ENCODE measurements at places on chromosomes 11 and 22. TPM values are rescaled to one million over a fixed set of nuclear protein-coding genes. Genes with fewer than 3 reads are reported as not detected.

The RIMBP3B gene
- total RNA-seq: 12.1 TPM

GRCh38 chr11:114172871-114173444, 113.4 kb downstream of the ZBTB16 start:
- no peak for DNase-seq

DNA sequence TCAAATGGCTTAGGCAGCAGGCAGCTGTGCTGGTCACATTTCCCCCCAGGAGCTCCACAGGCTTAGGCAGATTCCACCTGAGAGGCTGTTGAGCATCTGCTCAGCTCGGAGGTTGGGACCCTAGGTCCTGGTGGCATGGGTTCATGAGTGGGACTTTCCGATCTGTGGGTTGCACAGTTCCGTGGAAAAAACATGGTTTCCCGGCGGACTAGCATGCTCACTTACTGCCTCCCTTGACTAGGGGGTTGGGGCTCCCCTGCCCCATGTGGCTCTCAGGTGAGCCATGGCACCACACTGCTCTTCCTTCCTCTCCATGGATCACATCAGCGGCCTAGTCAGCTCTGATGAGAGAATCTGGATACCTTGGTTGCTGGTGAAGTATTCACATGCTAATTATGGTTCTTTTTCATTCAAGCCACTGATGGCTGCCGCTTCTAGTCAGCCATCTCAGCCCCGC, 685.1 kb downstream of the METTL15 start:
- DNase-seq: no peak

The P2RY6 gene
- 0.25 TPM for total RNA-seq

GRCh38 chr11:96197103-96197502, 145.9 kb downstream of the MAML2 start:
- DNase-seq: no peak

The LRP4 gene
- total RNA-seq: 8.1 TPM

The POU2AF2 gene
- 5.2 TPM for total RNA-seq

DNA sequence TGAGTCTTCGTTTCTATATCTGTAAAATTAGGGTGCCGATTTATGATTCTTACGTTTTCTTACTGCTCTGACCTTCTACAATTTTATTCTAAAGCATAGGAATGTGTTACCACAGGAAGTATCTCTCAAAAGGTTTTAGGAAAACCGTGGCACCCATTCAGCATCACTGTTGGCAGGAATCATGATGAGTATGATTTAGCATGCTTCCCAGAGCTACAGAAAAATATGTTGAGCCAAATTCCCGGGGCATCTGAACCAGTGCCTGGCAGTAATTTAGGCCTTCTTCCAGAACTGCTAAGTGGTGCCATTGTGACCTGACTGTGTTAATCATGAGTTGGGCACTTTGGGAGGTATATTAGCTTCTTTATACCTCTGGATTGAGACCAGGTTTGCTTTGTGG, 605.0 kb upstream of the RAG2 start:
- no peak for DNase-seq

The SULT4A1 gene
- total RNA-seq: 10.3 TPM

The MPEG1 gene
- 0.87 TPM for total RNA-seq

DNA sequence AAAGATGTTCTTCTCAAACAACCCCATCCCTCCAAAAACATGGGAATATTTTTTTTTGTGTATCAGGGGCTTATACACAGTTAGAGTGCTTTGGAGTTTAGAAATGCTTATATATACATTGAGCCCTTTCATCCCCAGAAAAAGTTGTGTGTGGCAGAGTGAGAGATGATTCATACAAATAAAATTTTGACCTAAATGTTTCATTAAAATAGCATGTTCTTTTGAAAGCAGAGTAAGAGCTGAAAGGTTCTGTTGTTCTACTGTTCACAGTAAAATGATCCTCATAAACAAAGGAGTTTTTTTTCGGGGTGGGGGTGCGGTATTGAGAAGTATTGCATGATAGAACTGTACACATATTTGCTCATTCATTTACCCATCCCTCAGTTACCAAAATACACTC, 512.4 kb downstream of the DLG2 start:
- DNase-seq: no peak

DNA sequence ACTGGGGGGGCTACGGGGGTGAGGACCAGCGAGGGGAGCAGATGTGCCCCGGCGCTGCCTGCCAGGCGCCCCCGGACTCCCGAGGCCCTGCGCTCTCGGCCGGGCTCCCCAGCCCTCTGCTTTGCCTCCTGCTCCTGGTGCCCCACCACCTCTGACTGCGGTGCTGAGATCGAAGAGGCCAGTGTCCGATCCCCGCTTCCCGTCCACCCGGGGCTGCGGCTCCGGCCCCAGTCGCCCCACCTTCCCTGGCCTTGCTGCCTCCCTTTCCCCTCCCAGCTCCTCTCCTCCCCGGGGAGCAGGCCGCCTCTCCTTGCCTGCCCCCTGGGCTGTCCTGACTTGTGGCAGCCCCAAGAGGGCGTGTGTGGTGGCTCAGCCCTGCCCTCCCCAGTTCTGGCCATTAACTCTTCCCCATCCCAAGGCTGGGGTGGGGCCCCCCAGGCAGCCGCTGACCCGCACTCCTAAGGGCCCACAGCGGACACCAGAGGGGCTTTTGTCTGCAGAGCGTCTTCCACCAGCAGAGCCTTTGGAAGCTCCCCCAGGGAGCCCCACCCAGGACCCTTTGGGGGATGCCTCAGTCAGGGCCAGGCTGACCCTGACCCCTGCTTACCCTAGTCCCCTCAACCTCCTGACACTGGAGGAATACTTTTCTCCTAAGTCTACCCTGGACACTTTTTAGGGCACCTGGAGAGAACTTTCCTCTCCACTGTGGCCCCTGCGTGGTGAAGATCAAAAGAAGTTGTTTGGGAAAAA, 16.6 kb downstream of the RTN4RL2 start:
- DNase-seq: peak; percentile 39

DNA sequence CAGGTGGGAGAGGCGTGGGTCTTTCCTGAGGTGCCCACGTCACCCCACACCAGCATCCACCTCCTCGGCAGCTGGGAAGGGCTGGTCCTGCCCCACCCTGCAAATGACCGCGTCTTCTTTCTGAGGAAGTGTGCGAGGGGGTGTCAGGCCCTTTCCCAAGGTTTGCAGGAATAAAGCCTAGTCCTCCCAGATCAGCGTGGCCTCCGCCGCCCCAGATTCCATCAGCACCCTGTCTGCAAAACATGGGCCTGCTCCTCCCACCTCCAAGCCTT, 14.4 kb upstream of the SLC39A13 start:
- DNase-seq: no peak

- no peak for DNase-seq
These were observed 45.6 kb upstream of the RRM1 start for GRCh38 chr11:4049006-4049405.

GRCh38 chr22:19802894-19803735, 42.5 kb downstream of the TBX1 start:
- no peak for DNase-seq

The IGLL1 gene
- 24.6 TPM for total RNA-seq

The CELSR1 gene
- total RNA-seq: 21.5 TPM

GRCh38 chr11:17183836-17184235, 23.9 kb downstream of the PIK3C2A start:
- no peak for DNase-seq

The MUC2 gene
- total RNA-seq: 0.47 TPM

DNA sequence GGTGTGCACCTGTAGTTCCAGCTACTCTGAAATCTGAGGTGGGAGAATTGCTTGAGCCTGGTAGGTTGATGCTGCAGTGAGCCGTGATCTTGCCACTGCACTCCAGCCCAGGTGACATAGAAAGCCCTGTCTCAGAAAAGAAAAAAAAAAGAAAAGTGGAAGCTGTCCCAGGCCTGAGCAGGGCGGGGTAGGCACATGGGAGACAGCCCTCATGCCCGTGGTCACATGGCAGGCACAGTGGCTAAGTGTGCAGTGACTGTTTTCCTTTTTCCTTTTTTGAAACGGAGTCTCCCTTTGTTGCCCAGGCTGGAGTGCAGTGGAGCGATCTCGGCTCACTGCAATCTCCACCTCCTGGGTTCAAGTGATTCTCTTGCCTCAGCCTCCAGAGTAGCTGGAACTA, 7.8 kb downstream of the OTUB1 start:
- no peak for DNase-seq

GRCh38 chr11:62025487-62026105, 58.2 kb upstream of the FTH1 start:
- DNase-seq: peak; percentile 57

DNA sequence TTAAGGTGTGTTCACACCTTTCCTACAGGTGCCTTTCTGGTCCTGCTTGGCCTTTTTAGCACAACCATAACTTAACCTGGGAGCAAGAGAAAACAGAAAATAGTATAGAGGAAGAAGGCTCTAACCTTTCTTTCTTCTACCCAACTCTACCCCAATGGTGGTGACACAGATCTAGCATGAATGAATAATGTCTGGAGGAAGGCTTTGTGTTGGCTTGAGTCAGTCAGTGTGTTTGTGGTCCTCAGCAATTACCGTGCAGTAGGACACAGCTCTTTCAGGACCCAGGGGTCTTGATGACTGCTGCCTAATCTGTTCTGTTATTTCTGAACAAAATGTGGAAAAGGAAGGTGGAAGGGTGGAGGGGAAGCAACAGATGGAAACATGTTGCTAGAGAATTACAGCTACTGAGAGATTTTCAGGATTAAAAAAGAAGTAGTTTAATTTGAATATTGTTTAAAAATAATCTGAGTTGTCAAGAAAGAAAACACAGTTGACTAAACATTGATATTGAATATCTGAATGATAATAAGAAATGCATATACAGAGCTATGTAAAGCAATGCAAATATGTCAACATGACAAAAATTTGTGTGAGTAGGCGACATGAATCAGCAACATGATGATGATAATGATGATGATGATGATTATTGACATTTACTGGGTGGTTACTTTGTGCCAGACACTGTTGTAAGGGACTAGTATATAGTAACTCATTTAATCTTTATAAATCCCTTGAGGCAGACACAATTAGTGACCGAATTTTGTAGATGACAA, 55.3 kb downstream of the AASDHPPT start:
- no peak for DNase-seq

GRCh38 chr11:125365196-125365931, 130.7 kb downstream of the FEZ1 start:
- DNase-seq: no peak

The KCNK4 gene
- total RNA-seq: 0.24 TPM
